ENCODE measurements at places on chromosomes 7 and 10.

DNA sequence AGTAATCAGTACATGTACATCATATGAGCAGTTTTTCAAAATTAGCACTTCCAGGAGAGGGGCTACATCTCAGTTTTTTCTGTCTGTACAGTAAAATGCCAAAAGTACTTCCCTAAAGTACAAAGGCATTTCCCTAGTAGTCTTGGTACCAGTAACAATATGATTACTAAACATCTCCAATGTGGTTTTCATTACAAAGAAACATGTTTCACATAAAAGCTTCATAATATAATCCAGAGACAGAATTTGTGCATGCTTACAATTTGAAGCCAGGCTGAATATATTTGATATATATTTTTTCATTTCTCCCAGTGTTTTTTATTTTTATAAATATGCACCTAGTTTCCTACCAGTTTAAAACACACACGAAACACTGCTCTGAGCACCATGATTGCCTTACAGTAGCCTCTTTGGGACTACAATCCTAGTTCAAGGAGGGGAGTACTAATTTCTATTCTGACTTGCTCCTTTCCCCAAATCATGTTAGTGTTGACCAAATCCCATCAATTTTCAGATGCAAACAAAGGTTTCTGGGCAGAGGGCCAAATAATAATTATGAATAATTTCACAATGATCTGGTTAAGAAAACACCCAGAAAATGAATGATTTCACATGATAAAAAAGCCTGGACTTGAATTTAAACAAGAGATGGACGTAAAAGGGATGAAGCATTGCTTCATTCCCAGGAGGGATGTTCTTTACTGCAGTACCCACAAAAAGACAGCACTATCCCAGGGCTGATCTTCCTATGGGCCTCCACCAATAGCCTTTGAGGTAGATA is 201.3 kb downstream of the SLC25A13 start:
- no peak for DNase-seq

- no peak for DNase-seq
Observed at GRCh38 chr10:120926611-120927010, 75.4 kb downstream of the WDR11 start.

- no peak for DNase-seq
Observed at GRCh38 chr10:70784471-70784870, 706 bp downstream of the TBATA start.

DNA sequence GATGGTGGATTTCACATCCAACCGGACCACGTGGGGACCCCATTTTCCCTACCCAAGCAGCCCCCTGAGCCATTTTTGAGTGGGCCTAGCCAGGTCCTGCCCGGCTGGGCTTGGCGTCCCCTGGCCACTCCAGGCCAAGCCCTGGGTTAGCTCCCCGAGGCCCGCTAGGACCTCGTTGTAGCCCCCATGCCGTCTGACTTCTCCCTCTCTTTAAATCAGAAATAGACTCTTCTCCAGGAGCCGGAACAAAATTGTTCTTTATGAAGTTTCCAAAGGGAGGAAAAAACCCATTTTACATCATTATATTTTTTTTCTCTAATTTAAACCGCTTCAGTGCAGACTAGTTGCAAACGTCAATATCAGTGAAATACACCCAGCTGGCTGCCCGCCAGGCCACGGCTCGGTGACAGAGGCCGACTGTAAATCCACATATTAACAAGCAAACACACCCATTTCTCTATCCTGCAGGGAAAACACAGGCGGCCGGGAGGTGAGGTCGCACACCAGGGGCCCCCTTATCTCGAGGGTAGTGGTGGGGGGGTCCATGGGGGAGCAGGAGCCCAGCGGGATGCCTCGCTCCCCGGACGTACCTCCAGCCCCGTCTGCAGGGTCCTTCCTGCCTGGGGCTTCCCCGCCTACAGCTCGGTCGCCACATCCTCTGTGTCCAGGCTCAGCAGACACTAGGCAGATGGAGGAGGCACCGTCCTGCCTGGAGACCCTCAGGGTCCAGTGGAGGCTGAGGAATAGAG is 72.7 kb downstream of the ELFN1 start:
- peak; percentile 87 for DNase-seq

DNA sequence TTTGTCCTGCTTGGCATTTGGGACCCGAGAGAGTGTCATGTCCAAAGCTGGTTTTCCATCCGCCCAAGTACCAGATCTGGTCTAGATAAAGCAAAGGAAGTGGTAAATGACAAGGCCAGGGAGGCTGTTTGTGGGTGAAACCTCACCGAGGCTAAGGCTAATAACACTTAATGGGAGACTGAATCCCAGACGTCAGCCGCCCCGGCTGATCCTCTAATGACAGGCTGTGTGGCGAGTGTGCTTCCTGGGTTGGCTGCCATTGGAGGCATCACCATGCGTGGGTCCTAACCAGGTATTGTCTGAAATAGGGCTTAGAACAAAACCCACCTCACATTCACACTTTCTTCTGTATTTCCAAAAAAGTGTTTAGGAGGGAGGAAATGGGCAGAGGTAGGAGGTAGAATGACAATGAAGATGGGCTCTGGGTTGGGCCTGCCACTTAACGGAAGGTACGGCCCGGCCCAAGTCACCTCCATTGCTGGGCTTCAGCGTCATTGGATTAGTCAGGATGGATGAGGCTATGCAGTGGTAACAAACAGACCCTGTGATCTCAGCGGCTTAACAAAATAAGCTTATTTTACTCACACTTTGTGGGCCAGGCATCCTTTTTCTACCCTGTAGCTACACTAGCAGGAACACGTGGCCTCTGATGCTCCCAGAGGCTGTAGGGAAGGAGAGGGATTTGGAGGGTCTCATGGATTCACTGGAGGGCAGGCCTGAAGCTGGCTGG is 59.7 kb downstream of the PROSER2 start:
- peak; percentile 89 for DNase-seq

- no peak for DNase-seq
Observed at GRCh38 chr10:49053053-49053997, 62.0 kb downstream of the VSTM4 start.

DNA sequence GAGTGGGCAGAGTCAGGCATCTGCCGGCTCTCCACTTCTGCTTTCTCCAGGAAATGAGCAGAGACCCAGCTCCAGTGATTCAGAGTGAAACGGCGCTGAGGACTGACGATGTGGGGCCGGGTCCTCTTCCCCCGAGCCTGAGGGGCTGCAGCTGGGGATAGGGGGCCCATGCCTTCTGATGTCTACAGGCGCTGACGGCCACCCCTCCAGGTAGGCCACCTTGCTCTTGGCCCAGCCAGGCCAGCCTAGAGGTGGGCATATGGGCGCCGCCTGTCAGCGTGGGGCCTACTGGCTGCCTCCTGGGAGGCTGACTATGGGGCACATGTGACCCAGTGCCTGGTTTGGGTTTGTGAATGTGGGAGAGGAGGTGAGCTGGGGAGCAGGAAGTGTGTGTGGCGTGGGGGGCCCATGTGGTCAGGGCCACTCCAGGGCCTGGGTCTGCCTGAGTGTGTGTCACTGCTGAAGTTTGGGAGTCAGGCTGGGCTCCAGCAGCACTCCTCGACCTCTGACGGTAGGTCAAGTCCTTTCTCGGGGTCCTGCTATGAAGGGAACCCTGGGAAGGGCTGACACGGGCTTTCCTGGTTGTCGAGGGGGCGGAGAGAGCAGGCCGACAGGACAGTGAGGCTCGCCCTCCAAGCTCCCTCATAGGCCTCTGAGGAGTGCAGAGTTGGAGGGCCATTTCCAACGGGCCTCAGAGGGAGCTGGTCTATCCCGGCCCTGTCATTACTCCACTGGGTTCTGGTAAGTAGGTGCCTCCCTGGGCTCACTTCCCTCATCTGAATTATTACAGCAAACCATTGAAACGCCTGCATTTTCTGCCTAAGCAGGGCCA is at the start of gene WDFY4:
TSS of gene WDFY4 (plus strand) at position 82 of the 832 bp plus-strand sequence. CDS start 24,860 bp downstream, outside the sequence.
- peak; percentile 79 for DNase-seq

- no peak for DNase-seq
Observed at GRCh38 chr7:46811529-46811928, 770.4 kb downstream of the TNS3 start.

- DNase-seq: no peak
Observed at GRCh38 chr7:116873619-116874018, 11.2 kb downstream of the CAPZA2 start.

GRCh38 chr10:113221756-113222168 is 271.7 kb downstream of the TCF7L2 start:
- DNase-seq: peak; percentile 5

DNA sequence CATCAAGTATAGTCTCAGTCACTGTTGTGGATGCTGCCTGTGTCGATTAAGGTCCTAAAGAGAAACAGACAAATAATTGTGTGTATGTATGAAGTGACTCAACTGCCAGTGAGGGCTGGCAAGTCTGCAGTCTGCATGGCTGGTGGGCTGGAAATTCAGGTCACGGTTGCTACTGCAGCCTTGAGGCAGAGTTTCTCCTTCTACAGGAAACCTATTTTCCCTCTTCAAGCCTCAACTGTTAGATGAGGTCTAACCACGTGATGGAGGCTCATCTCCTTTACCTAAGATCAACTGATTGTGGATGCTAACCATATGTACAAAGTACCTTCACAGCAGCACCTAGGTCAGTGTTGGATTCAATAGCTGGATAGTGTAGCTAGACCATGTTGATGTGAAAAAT is 29.9 kb downstream of the MBL2 start:
- DNase-seq: no peak

DNA sequence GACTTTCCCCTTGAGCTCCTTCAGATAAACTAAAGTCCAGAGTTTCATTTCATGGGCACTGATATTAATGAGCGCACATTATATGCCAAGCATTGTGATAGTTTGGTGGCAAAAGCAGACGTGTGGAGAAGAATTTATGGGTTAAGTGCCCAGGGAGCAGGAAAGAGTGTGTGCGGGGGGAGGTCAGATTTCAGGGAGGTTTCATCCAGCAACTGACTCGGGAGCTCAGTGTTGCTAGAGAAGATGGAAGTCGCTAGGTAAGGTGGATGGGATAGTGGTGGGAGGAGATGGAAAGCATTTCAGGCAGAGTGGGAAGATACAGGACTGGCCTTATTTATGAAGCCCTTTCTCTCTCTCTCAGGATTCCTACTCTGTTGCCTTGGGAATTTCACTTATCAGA is 223.0 kb downstream of the SNX10 start:
- no peak for DNase-seq

- DNase-seq: peak; percentile 86
Observed at GRCh38 chr7:71733107-71733870, 601.3 kb downstream of the GALNT17 start.

GRCh38 chr10:52191049-52191448 is 123.0 kb upstream of the DKK1 start:
- DNase-seq: no peak

GRCh38 chr7:93926800-93927199 is 5.3 kb downstream of the GNG11 start:
- no peak for DNase-seq

- no peak for DNase-seq
Observed at GRCh38 chr10:74593470-74593869, 232.9 kb upstream of the KAT6B start.

- no peak for DNase-seq
Observed at GRCh38 chr7:121575194-121575765, 179.2 kb upstream of the FAM3C start.

GRCh38 chr10:52665821-52666220 is 106.8 kb downstream of the MBL2 start:
- no peak for DNase-seq

- DNase-seq: no peak
Observed at GRCh38 chr7:122344303-122344620, 39.7 kb upstream of the FEZF1 start.

GRCh38 chr10:86678999-86679792 is 10.9 kb downstream of the LDB3 start:
- peak; percentile 90 for DNase-seq

GRCh38 chr7:40324914-40325313 is 190.1 kb downstream of the SUGCT start:
- no peak for DNase-seq

DNA sequence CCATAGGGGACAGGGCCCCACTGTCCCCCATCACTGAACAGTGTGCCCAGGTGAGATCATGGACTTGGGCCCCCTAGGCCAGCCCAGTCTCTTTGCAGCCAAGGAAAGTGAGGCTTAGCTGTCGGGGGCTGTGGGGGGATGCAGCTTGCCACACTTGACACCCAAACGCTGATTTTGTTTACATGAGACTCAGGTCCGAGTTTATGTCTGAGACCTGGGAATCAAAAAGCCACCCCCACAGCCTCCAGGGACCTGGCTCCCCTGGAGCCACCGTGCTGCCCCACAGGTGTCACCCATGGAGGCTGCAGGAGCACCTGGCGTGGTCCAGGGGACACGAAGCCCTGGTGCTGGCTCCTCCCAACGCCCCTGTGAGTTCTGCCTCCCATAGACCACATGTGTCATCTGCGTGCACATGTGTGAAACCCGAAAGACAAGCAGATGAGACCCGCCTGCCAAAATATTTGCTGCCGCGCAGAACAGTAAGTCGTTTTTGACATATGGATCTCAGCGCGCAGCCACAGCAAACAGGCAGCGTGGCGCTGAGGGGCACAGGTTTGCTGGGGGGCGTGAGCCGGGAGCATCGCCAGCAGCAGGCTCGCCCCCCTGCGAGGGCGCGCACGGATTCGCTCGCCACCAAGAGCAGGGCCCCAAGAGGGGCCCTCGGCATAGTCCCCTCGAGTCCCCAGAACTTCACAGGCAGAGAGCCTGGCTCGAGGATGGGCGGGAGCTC is 112.3 kb downstream of the LHPP start:
- no peak for DNase-seq

DNA sequence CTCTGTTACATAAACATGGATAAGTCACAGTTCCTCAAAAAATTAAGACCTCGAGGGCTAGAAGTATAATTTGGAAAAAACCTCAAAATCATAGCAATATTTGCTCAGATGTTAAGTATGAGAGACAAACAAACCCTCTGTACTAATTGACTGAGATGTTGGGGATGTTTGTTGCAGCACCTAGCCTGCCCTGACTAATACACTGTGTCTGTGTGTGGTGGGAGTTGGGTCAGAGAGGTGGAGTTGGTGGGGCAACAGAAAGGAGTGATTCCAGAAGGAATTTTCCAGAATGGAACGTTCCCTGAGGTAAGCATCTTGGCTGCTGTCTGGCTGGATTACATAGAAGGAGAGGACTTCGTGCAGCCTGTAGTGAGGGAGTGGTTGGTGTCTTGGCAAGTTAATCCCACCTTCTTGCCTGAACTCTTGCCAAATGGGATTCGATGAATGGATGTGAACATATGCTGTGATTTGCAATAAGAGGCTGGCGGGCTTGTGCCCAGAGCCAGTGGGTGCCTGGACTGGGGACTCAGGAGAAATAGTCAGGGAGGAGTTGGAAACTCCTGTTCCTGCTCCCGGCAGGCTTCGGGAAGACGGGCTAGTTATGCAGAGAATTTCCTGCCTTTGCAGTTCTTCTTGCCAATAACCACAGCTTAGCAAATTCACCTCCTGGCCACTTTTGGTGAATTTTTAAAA is 9.3 kb upstream of the FAM180A start:
- no peak for DNase-seq

- DNase-seq: no peak
Observed at GRCh38 chr7:117818232-117818631, 55.0 kb downstream of the CTTNBP2 start.

DNA sequence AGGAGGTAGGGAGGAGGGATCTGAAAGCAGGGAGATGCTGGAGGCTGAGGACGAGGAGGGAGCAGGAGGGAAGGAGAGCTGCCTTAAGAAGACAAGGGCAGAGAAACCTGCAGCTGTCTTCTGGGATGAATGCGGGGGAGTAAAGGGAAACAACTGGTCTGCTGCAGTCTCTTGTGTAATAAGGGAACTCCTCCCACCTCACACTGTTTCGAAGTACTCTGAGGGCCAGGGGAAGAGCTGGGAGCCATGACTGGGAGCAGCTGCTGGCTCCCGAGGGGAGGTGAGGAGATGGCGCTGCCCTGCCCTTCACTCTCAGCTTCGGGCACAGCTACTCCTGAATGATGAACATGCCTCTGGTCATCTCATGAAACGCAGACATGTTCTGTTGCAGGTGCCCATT is 65.1 kb downstream of the CLEC2L start:
- DNase-seq: peak; percentile 53
